ENCODE measurements at places on chromosomes 6 and 20.

- no peak for DNase-seq
These were observed 5.1 kb downstream of the BRPF3 start for GRCh38 chr6:36201612-36202011.

DNA sequence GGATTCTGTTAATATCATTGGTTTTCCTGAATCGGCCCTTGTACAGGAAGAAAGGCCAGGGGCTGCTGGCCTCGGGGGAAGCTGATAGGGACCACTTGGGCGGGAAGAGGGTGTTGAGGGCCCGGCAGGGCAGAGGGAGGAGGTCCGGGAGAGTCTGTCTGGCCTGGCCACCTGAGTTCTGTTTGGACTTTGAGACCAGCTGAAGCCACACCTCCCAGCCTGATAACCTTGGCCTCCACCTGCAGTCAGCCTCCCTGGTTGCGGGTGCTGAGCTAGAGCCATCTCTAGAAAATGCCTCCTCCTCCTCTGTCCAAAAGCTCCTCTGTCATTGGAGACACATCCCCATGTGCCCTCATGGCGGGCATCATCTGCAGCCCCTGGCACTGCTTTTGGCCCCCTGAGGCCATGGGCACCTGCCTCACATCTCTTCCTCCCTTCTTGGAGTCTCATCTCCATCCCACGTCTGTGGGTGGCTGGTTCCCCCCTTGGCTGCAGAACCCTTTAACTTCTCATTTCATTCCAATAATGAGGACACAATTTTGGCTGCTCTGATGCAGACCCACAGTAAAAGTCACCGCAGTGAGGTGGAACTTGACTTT is 16.6 kb downstream of the APCDD1L start:
- DNase-seq, result no peak

DNA sequence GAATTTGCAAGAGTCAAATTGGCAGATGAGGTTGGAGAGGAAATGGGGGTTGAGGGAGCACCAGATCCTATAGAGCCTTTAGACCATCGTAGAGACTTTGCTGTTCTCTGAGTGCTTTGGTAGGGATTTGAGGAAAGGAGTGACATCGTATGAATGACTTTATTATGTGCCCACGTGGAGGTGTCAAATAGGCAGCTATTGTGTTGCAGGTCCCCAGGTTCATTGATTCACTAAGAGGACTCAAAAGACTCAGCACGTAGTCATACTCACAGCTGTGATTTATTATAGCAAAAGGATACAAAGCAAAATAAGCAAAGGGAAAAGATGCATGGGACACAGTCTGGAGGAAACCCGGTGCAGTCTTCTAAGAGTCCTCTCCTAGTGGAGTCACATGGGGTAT is 2.2 kb downstream of the MTRES1 start:
- DNase-seq, result no peak

DNA sequence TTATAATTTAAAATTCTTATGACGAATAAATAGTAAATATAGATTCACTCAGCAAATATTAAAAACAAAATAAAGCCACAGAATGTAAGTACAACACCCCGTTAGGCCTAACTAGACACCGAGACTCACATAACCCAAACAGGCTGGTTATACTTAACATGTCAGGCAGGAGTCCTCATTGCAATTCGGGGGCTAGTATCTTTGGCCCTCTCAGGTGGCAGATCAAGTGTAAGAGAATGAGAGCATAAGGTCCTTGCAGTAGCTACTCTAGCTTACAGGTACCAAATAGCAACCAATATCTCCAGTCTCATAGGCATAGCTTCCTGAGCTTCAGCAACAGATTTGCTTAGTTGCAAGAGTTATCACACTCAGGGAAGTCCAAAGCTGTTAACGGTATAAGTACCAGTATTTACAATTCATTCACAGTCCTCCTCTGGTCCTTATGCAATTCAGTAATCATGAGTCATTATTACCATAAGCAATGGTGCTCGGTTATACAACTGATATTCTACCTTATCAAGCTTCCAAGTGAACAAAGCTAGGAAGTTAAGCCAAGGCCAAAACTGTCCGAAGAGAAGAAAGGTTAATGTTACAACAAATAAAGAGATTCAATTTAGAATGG is 20.1 kb downstream of the REV3L start:
- peak; percentile 42 for DNase-seq

DNA sequence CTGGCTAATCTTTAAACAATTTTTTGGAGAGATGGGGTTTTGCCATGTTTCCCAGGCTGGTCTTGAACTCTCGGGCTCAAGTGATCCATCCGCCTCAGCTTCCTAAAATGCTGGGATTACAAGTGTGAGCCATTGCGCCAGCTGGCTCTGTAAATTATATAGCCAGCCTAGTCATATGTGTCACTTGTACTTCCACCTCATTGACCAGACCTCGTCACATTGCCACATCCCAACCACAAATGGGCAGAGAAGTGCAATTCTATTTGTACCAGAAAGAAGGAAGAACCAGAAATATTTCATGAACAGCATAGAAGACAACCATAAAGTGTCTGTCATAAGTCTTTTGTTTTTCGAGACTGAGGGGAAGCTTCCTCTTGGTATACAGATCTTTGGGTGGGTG is 304.9 kb upstream of the RNF24 start:
- no peak for DNase-seq

- no peak for DNase-seq
These were observed 63.9 kb downstream of the CHMP4B start for GRCh38 chr20:33875055-33875454.

- no peak for DNase-seq
These were observed 52.9 kb upstream of the SIM1 start for GRCh38 chr6:100517633-100518032.

GRCh38 chr6:26377719-26378118 is 5.2 kb upstream of the BTN2A2 start:
- no peak for DNase-seq

DNA sequence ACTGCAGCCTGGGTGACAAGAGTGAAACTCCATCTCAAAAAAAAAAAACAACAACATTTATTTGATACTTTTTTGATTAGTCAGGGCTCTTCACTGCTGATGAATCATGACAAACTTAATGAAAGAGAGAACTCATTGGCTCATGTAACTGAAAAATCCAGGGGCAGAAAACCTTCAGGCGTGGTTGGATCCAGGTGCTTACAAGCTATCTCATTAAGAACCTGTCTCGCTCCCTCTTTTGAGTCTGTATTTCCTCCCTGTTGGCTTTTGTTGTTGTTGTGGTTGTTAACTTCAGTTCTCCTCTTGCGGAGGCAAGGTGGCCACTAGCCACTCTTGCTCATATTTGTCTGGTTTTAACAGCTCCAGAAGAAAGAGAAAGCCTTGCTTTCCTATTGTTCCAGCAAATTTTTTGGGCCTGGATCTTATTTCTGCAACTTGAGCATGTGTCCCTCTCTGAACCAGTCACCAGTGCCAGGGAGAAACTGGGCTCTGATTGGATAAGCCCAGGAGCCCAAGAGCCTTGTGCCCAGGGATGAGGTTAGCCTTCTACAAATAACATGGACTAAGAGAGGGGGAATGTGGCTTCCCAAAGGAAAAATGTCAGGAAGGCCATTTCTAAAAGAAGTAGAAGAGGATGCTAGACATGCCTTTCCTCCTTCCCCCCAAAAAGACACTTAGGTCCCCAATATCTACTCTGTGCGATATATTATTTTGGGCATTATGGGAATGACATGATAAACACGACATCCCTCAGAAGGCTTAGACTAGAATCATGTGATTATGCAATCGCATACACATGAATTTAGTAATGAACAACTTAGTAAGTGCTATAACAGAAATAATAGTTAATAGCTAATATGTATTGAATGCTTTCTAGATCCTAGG is 64.5 kb downstream of the PHACTR2 start:
- DNase-seq, result no peak

GRCh38 chr6:1600063-1600763 is 9.5 kb upstream of the FOXC1 start:
- no peak for DNase-seq

DNA sequence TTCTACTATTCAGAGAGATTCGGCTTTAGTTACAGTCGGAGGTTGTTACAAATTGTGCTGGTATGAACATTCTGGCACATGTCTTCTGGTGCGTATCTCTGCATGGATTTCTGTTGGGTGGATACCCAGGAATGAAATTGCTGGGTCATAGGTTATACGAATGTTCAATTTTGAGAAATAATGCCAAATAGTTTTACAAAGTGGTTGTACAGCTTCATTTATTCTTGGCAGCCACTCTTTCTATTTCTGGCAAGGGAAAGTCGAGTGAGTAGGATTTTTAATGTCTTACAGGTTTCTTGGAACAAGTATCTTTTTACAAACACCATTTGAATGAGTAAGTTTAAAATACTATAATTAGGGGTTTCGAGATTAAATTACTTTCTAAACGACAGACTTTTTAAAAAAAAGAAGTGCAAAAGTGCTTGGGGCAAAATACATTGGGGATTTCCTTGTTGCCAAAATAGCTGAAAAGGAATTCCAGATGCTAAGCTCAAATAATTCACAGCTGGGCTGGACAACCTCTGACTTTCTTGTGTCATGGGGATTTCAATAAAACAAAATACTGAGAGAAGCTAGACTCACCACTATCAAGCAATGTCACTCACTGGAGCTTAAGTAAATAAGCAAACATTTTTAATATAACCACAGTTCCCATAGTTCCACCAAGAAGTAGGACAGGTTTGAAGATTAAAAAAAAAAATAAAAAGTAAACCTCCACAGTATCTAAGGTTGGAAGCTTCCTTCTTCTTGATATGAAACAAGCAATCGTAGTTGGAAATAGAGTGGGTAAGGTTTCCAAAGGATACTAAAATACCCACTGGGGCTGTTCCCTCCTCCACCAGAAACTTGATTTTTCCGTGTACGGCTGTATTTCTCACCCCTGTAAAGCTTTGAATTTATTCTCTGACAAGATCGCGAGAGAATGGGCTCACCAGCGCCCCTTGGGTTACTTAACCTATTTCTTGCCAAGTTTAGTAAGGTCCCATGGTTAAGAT is 21.6 kb upstream of the GFOD1 start:
- peak; percentile 45 for DNase-seq

- DNase-seq, result peak; percentile 70
These were observed 108.3 kb upstream of the PHACTR1 start for GRCh38 chr6:12608016-12608860.

DNA sequence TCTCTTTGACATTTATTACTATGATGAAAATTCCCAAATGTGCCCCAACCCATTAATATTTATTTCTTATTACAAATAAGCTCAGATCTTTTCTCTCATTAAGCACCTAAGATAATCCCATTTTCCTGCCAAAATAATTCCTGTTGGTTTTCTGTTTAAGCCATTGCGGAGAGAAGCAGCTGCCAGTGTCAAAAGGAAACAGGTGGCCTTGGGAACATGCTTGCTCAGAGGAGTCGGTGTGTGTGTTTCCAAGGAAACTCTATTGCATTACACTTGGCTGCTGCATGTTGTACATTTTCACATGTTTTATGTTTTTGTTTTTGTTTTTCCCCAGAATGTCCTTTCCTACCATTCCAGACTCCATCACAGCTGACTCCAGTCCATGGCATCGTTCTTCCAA is 56.4 kb downstream of the CD24 start:
- no peak for DNase-seq

DNA sequence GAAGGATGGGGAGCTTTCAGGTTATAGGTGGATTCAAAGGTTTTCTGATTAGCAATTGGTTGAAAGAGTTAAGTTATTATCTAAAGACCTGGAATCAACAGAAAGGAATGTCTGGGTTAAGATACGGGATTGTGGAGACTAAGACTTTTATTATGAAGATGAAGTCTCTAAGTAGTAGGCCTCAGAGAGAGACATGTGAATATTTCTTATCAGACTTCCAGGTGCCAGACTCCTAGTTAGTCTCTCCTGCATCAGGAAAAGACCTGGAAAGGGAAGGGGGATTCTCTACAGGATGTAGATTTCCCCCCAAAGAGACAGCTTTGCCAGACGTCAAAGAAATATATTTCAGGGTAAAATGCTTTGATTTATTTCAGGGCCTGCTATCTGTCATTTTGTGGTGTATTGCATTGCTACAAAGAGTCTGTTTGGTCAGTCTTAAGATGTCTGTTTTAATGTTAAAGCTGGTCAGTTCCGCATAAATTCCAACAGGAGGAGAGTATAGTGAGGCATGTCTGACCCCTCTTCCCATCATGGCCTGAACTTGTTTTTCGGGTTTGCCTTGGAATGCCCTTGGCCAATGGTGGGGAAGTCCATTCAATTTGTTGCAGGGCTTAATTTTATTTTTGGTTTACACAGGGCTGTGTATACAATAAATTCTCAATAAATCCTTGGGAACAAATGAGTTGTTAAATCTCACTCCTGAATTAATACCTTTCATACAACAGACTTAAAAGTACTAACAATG is 103.4 kb upstream of the RALGAPA2 start:
- no peak for DNase-seq

- DNase-seq, result peak; percentile 29
These were observed 43.6 kb downstream of the SLC24A3 start for GRCh38 chr20:19256085-19256484.

DNA sequence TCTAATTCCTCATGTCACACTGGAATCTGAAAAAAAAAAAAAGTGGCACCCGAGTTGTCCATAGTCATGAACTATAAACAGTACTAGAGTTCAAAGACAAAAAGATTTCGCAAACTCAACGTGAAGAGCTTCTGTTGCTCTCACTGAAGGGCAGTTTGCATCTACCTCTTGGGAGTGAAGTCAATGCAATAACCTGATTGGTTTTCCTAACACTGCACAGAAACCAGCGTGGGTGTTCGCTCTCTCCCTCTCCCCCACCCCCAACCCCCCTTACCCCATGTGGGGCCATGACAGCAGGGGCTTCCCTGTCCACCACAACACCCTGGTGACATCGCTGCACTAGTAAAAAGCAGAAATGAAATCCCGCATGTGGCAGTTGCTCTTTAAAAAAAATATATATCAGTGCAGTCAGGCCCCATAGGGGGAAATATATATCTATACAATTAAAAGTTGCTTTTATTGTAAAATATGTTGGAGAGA is 66.9 kb downstream of the GMPR start:
- DNase-seq, result no peak

DNA sequence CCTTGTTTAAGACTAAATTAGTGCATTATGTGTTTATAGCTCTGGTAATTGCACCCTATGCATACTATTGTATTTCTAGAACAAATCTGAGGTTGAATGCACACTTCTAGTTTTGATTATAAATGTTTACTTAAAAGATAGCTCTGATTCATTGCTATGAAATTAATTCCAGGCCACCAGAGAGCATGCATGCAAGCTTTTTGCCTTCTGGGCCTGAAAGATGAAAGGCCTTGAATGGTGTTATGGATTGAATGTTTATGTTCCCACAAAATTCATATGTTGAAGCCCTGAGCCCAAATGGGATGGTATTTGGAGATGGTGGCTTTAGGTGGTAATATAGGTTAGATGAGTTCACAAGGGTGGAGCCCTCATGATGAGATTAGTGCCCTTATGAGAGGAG is 695.0 kb upstream of the MAP3K7 start:
- no peak for DNase-seq

GRCh38 chr20:2303673-2304072 is 7.9 kb downstream of the TGM3 start:
- DNase-seq, result no peak

- DNase-seq, result no peak
These were observed 93.6 kb downstream of the GJA10 start for GRCh38 chr6:89987830-89988229.

- DNase-seq, result no peak
These were observed 444.4 kb upstream of the MARCKS start for GRCh38 chr6:113412589-113413357.

GRCh38 chr20:9483131-9483530 is 31.3 kb upstream of the LAMP5 start:
- DNase-seq, result no peak
